ENCODE measurements at places on chromosomes 5 and 9. TPM values are rescaled to one million over a fixed set of nuclear protein-coding genes. Genes with fewer than 3 reads are reported as not detected.

DNA sequence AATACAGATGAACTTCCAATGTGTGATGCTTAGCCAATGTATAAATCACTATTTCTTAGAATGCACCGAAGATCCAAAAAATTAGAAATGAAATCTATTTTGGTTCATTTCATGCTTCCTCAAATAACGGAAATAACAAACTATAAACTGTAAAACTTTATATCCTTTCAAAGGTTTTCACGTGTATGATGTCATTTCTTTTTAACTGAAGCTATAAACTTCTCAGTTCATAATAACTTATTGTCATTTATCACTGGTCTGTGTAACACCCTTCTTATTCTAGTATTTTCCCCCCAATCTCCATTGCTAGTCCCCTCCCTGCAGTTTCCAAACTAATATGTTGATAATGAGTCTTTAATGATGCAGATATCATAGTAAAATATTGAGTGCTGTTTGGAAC, 36.4 kb downstream of the DMRT2 start:
- DNase-seq: no peak

GRCh38 chr5:90287036-90287435, 122.5 kb downstream of the CETN3 start:
- no peak for DNase-seq

DNA sequence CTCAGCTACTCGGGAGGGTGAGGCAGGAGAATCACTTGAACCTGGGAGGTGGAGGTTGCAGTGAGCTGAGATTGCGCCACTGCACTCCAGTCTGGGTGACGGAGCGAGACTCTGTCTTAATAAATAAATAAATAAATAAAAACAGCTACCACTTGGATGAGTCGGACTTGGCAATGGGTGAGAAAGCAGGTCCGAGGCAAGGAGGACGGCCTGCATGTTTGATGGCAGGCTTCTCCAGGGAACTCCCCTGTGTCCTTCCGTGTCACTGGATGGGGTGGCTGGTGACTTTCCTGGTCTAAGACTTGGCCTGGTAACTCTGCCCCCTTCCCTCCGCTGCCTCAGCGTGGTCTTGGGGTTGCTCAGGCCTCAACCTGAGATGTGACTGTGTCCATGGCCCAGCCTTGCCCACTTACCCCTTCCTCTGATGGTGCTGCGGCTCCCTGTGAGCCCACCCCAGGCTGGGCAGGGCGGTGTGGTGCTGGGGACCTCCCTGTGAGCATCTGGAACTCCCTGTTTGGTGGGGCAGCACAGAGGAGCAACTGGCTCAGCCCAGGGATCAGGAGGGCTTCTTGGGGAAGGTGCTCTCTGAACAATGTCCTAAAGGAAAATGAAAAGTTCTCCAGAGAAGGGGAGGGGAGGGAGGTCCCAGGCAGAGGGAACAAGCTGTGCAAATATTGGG, 62.5 kb upstream of the PSD2 start:
- no peak for DNase-seq

DNA sequence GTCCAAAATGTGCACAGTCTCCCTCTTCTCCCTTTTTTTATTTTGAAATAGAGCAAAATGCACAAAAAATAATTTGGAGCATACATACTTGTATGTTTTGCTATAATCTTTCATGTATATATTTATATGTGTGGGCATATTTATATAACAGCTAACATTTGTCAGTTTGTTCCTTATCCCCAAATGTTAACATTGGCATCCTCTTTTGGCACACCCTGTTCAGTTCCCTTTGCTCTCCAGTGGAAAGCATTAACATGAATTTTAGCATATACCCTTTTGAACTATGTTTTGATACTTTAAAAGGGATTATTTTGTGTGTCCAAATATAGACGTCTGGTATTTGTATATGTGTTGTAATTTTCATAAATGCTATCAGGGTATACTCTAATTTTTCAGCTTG, 306.2 kb downstream of the ARHGAP26 start:
- no peak for DNase-seq

GRCh38 chr9:110031511-110032173, 176.3 kb downstream of the C9orf152 start:
- DNase-seq: peak; percentile 97

GRCh38 chr9:18269561-18269960, 204.4 kb upstream of the ADAMTSL1 start:
- DNase-seq: no peak

Gene TRAPPC13
- total RNA-seq: 21.6 TPM

Gene SPATA31E1
- total RNA-seq: not detected

Gene UGT3A1
- total RNA-seq: not detected

Gene RASEF
- 14.2 TPM for total RNA-seq

Gene FAM221B
- not detected for total RNA-seq
